ENCODE measurements at places on chromosomes 7 and 10. TPM values are rescaled to one million over a fixed set of nuclear protein-coding genes. Genes with fewer than 3 reads are reported as not detected.

DNA sequence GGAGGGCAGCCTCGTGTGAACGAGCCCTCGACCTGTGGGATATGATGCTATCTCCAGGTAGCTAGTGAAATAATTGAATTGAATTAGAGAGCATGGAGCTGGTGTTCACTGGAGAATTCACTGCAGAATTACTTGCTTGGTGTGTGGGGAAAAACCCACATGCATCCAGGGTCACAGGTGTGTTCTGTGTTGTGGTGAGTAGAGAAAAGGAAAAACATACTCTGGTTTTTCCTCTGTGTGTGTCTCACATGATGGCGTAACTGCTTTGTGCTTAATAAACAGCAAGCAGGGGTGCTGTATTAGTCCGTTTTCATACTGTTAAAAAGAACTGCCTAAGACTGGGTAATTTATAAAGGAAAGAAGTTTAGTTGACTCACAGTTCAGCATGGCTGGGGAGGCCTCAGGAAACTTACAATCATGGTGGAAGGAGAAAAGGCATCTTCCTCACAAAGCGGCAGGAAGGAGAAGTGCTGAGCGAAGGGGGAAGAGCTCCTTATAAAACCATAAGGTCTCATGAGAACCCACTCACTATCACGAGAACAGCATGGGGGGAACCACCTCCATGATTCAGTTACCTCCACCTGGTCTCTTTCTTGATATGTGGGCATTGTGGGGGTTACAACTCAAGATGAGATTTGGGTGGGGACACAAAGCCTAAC lies 62.6 kb downstream of the TACR2 start:
- DNase-seq = no peak

GRCh38 chr10:104340111-104340526 lies 1.9 kb upstream of the ITPRIP start:
- no peak for DNase-seq

The BBIP1 gene
- total RNA-seq = 16.5 TPM

DNA sequence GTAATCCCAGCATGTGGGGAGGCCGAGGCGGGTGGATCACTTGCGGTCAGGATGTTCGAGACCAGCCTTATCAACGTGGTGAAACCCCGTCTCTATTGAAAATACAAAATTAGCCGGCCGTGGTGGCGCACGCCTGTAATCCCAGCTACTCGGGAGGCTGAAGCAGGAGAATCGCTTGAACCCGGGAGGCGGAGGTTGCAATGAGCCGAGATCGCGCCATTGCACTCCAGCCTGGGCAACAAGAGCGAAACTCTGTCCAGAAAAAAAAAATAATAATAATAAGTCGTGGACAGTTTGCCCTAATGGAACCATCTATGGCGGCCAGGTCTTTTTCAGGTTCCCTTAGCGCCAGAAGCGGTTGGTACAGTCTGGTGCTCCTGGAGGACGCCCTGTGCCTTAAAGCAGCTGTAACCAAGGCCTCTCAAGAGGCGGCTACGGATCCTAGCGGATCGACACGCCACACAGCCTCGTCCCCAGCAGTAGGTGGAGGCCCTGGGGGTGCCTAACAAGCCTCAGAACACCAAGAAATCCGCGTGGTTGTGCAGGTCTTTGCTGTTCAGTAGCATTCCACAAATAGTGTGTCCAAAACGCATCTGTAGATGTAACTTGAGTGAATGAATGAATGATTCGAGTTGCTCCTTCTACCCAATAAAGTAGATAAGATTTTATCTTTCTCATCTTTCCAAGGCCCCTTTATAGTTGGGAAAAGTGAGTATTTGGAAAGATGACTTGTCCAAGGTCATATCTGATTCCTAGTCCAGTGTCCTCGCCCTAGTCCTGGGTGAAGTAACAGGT lies 982 bp downstream of the PGAM1 start:
- no peak for DNase-seq
